Mesothelial cell of epicardium (in vitro differentiated cells): ENCODE measurements at places on chromosomes 5 and 9. TPM values are rescaled to one million over a fixed set of nuclear protein-coding genes. Genes with fewer than 3 reads are reported as not detected.

SHISAL2B gene
- total RNA-seq = not detected in 3 replicates

GRCh38 chr5:149865746-149866145, 78.8 kb downstream of the PDE6A start:
- DNase-seq = no peak

- DNase-seq = no peak
Observed at GRCh38 chr5:96946381-96946780, 10.5 kb downstream of the LNPEP start.

- DNase-seq = no peak
Observed at GRCh38 chr5:175685701-175686350, 28.0 kb downstream of the HRH2 start.

DNA sequence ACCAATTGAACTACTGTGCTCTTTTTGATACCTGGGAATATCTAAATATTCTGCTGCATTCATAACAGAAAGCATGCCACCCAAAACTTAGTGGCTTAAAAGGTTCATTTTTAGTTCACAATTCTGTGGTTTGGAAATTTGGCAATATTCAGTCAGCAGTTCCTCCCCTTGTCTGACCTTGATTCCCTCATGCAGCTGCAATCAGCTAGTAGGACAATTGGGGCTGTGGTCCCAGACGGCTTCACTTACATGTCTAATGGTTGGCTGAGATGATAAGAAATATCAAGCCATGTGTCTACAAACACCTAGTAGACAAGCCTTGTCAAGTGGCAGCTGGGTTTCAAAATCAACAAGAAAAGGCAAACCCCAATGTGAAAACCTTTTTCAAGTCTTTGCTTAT, 51.3 kb downstream of the ANXA1 start:
- no peak for DNase-seq
